GM03348 (cell line): ENCODE measurements at places on chromosomes 5 and 9.

DNA sequence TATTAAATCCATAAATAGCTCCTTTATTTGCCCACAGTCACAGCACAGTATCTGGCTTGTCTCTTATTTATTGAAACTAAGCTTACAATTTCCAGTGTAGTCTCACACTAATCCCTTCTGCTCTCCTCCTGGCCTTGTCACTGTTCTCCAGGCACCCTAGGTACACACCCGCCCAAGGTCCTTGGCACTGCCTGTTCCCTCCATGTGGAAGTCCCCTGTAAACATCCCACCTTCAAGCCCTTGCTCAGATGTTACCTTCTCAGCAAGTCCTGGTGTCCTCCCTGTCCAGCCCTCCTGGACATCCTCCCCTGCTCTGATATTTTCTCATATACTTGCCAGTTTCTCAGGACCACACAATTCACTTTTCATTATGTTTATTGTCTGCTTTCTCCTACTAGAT, 44.2 kb upstream of the CFAP157 start:
- no peak for DNase-seq

GRCh38 chr9:113952676-113953075, 76.6 kb downstream of the ZNF618 start:
- DNase-seq = peak; percentile 35

DNA sequence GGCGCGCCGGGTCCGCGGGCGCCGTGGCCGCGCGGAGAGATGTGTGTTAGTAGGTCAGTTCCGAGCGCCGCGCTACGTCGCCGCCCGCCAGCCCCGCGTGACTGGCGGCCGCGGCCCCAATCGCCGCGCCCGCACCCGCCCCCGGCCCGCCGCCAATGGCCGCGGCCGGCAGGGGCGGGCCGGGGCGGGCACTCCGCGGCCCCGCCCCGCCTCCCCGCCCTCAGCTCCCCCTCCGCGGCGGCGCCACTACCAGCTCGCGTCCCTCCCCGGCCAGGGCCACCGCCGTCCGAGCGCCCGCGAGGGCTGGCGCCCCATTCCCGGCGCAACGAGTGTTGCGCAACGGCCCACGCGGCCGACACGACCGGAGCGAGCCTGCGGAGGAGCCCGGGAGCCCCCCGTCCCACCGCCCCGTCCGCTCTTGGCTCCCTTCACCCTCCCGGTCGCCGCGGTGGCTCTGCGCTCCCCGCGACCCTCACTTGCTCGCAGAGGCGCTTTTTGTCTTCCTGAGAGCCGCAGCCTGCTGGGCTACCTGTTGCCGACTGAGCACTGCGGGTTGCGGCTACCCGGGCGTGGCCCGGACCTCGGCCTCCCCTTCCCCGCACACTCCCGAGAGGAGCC, at the start of gene NFIL3:
Gene NFIL3 (minus strand): TSS at position 48 of the 618 bp plus-strand sequence. CDS start 13,098 bp downstream, outside the sequence.
- peak; percentile 97 for DNase-seq

GRCh38 chr9:13970018-13970417, 343.9 kb downstream of the NFIB start:
- no peak for DNase-seq

DNA sequence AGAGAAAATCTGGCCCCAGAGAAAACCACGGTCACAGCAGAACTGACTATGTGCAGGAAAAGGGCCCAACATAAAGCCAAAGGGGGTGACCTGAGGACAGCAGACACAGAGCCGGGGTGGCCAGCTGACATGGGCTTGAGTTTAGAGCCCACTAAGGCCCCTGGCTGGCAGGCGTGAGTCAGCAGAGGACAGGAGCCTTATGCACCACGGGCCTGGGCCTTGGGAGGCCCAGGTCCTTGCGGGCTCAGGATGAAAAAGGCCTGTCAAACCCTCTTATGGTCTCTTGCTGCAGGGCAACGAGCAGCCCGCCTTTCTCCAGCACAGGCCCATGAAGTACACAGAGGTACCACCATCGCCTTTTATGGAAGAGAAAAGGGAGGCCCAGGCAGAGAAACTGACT, 19.7 kb downstream of the STK10 start:
- DNase-seq = no peak

GRCh38 chr9:110115826-110116542, 92.0 kb downstream of the C9orf152 start:
- DNase-seq = peak; percentile 64

GRCh38 chr5:164962329-164962961, 1457.0 kb downstream of the MAT2B start:
- DNase-seq = no peak

- DNase-seq = no peak
Measured at GRCh38 chr5:949275-949543, 56.5 kb downstream of the TRIP13 start.

DNA sequence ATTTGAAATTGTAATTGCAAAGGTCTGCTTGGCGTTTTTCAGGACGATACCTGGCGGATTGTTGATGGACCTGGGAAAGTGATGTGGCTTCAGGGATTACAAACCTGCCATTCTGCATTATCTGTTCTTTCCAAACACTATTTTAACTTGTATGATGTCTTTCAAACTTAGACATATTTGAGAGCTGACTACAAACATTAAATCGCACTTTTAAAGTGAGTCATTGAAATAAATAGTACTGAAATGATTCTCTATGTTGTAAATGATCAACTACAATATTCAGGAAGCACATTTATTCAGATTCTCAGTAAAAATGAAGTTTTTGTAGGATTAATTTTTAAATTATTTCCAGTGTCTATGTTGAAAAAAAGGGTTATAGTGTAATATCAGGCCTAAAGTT, 32.3 kb upstream of the TMEM171 start:
- peak; percentile 21 for DNase-seq

GRCh38 chr9:113541019-113541900, 77.7 kb downstream of the RGS3 start:
- DNase-seq = peak; percentile 65

DNA sequence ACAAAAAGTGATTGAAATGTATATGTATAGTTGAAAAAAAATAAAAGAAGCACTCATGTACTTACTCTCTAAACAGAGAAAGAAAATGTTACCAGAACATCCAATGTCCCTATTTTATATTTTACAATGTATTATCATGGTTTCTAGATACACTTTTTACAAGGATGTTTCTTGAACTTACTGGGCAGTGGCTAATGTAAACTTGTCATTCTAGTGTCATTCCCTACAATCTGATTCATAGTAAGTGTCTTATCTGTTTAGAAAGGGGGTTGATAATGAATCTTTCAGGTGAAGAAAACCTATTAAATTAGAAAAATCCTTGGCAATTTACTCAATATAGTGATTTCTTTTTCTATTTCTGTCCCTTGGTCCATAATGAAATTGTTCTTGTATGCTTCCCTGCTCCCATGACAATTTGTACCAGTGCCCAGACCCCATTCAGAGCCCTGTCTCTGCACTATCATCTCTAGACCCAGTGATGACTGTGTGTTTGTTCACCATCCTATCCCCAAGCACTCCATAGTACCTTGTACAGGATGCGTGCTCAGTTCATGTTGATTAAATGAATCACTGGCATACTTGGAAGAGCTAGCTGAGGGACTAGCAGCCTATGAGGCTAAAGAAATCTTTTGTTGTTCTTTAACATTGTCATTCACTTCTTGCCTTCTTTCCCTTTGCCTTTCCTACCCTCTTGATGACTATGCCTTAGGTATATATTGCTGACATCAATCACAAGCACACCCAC, 101.2 kb downstream of the HMHB1 start:
- DNase-seq = peak; percentile 69

- DNase-seq = no peak
Measured at GRCh38 chr5:4348919-4349318, 753.3 kb downstream of the IRX1 start.

GRCh38 chr5:4676934-4677333, 463.2 kb upstream of the ADAMTS16 start:
- no peak for DNase-seq

GRCh38 chr5:33423018-33423630, 17.6 kb upstream of the TARS1 start:
- peak; percentile 40 for DNase-seq

DNA sequence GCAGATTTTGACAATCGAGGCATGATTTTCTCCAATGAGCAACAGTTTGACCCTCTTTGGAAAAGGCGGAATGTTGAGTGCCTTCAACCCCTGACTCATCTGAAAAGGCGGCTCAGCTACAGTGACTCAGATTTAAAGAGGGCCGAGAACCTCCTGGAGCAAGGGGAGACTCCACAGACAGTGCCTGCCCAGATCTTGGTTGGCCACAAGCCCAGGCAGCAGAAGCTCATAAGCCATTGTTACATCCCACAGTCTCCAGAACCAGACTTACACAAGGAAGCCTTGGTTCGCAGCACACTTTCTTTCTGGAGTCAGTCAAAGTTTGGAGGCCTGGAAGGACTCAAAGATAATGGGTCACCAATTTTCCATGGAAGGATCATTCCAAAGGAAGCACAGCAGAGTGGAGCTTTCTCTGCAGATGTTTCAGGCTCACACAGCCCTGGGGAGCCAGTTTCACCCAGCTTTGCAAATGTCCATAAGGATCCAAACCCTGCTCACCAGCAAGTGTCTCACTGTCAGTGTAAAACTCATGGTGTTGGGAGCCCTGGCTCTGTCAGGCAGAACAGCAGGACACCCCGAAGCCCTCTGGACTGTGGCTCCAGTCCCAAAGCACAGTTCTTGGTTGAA, 13.6 kb downstream of the PTPDC1 start:
- DNase-seq = peak; percentile 90

GRCh38 chr9:133347515-133347984, 381 bp downstream of the MED22 start:
- peak; percentile 71 for DNase-seq

DNA sequence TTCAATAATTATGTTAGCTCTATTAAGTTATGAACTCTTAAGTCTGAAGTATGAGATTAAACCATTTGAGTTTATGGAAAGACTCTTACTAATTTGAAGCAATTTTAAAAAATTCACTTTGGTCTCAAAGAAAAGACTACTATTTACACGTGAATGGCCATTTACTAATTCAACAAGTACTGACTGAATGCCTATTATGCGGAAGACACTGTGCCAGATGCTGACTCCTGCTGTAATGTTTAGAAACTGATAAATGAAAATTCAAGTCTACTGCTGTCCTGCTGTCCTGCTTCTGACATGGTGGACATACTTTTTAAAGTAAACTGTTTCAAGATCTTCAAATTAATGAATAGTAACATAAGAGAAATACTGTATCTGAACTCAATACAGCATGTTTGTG, 116.2 kb downstream of the MPDZ start:
- DNase-seq = no peak

DNA sequence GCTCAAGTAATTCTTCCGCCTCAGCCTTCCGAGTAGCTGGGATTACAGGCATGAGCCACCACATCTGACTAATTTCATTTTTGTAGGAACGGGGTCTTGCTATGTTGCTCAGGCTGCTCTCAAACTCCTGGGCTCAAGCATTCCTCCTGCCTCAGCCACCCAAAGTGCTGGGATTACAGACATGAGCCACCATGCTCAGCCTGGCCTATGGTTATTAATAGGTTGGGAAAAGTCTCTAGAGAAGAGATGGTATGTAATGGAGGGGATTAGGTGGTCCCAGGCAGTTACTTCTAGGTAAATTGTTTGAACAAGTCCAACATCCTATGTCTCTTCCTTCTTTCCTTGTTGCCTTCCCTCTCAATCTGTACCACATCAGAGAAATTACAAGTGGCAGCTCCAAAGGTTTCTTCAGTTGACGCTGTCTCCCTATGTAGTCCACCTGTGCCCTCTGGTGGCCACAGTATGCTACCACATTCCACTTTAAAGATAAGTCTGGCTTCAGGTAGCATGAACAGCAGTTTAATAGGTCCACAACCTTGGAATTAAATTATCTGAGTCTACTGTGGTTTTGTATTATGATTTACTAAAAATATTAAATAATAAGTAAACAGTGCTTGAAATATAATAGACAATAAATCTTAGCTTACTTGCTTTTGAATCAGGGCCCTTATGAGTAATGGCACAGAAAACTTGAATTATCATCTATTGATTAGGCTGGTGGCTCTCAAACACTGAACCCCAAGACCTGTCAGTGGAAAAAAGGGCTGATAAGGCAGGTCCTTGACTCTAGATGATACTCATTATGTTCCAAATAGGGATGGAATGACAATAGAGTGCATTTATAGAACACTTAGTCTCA, 9.7 kb downstream of the TIGD6 start:
- DNase-seq = peak; percentile 80

DNA sequence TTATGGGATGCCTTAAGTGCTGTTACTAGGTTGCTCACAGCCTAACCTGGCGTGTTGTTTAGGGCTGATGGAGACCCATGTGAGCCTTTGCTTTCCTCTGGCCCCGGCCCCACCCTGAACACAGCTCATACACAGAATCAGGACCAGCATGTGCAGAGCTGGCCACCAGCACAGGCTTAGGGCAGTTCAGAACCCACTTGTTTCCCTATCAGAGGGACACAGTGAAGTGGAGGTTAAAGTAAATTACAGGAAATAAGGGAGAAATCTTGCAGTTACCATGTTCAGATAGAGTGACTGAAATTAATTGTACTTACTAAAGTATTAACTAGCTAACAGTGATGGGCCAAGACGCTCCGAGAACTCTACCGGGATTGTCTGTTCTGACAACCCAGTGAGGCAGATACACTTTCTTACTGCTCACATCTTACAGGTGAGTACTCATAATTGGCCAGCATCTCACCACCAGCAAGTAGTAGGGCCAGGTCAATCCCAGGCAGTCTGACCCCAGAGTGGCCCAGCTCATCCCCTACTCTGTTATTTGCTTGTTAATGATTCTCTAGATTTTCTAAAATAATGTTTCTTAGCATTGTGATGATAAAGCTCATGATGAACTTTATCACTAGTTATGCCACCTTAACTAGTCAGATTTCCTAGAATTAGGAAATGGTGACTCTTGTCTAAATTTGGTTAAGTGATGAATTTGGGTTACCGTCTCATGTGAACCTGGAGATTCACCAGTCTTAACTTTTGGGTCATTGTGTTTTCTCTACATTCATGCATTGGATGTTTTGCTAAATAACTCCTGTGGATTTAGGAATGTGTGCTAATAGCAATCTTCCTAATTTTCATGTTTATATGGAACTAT, 15.4 kb downstream of the CCT5 start:
- no peak for DNase-seq

- no peak for DNase-seq
Measured at GRCh38 chr5:159667286-159667685, 249.0 kb upstream of the ADRA1B start.

- DNase-seq = peak; percentile 35
Measured at GRCh38 chr9:14312719-14313377, 1.1 kb downstream of the NFIB start.

GRCh38 chr5:56095579-56096102, 100.9 kb upstream of the IL6ST start:
- DNase-seq = no peak

GRCh38 chr5:159163027-159163700, 46.2 kb downstream of the RNF145 start:
- DNase-seq = peak; percentile 64

DNA sequence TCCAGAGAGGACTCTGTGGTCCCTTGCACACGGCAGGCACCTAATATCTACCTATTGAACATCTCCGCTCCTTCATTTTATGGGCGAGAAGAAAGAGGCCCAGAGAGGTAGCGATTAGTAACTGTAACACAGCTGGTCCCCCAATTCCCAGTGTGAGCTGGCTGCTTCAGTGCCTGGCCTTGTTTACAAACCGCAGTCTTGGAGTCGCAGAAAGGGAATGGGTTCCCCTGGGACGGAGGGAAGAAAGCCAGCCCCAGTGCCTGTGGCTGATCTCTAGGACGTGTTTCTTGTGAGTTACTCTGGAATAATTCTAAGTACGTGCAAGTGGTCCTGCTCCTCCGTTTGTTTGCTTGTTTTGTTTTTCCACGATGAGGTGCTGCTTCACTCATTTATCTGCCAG, 52.0 kb downstream of the CFAP77 start:
- no peak for DNase-seq

GRCh38 chr5:115392611-115393010, 96.2 kb upstream of the CCDC112 start:
- DNase-seq = peak; percentile 82

GRCh38 chr5:160083501-160083900, 35.7 kb downstream of the PWWP2A start:
- DNase-seq = peak; percentile 48

- peak; percentile 37 for DNase-seq
Measured at GRCh38 chr9:106945727-106946660, 83.0 kb downstream of the ZNF462 start.
